ENCODE measurements at places on chromosomes 12 and 14.
A peak's percentile ranks its signal among the peaks of the same experiment; 100 is the strongest.

- no peak for DNase-seq
These were observed 33.5 kb downstream of the MAP1LC3B2 start for GRCh38 chr12:116592731-116593130.

DNA sequence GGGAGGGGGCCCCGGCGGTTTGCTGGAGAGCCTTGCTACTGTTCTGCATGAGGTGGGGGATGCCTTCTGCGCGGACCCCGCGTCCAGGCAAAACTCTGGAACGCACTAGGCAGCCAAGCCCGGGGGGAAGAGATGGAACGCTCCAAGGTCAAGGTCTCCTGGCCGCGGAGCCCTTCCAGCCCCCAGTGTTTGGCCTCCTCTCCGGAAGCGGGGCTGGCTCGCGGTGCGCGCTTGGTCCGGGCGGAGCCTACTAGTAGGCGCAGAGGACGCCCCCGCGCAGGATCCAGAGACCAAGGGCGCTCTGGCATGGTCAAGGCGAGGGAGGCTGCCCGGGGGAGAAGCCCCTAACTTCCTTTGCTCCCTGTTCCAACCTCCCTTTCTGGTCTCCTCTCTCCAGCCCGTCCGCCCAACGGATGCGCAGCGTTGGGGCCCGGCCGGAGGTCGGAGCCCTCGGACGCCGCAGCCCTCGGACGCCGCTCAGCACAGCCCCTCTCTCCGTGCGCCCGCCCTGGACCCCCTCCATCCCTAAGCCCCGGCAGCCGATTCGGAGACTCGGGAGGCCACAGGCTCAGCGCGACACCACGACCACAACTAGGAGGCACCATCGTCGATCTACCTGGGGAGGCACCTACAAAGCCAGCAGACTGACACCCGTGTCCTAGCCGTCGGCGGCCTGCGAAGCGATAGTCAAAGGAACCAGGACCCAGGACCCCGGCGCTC, 669 bp upstream of the KCNK13 start:
- DNase-seq: no peak

DNA sequence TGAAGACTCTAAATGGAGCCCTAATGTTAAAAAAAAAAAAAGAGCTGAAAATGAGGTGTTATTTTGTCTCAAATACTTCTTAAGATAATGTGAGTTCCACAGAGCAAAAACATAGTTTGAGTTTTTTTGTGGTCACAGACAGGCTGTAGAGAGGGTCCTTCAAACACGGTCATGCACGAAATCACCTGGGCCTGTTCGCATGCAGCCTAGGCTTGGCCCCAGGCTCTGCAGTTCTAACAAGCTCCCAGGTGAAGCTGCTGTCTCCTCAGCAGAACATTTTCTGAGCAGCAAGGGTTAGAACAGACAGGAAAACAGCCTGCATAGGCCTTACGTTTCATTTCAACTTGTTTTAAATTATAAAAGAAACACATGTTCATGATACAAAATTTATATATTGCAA, 65.4 kb upstream of the TBPL2 start:
- no peak for DNase-seq

- no peak for DNase-seq
These were observed 11.5 kb upstream of the PRKAG1 start for GRCh38 chr12:49030119-49030518.

- no peak for DNase-seq
These were observed 26.9 kb downstream of the ZFC3H1 start for GRCh38 chr12:71636704-71637115.

GRCh38 chr12:53938326-53939140, at the start of gene HOXC13:
TSS of gene HOXC13 (plus strand) at chr12:53938831. CDS start at chr12:53938907, 76 bp downstream.
- DNase-seq: peak; percentile 10

DNA sequence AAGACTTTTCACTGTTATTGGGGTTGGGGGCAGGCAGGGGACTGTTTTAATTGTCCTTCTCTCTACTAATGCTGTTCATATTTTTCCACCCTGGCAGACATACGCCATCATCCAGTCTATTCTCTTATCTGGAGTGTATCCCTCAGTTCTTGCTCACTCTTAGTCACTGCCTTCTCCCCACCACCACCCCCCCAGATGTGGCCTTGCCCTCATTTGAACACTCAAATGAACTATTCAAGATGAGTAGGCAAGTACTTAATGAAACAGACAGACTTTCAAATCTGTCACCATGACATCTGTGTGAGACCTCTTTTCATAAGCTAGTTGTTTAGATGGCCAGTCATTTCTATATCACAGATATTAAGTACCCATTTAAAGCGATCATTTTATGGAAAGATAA, 10.1 kb downstream of the NUDT4 start:
- peak; percentile 70 for DNase-seq

DNA sequence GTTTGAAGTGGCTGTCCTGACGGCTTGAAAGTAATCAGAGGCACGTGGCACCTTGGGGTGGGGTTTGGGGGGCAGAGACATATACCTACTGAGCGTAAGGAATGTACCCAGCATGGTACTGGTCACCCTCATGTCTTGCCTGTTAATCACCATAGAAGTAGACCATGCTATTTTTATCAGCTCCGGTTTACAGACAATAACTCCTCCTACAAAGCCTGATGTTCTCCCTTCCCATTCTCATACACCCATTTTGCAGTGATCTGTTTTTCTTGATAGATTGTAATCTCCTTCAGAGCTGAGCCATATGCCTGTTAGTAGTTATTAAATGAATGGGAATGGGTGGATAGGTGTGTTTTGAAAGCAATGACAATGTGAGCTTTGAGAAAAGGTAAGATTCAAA, 10.5 kb downstream of the EVL start:
- DNase-seq: no peak

DNA sequence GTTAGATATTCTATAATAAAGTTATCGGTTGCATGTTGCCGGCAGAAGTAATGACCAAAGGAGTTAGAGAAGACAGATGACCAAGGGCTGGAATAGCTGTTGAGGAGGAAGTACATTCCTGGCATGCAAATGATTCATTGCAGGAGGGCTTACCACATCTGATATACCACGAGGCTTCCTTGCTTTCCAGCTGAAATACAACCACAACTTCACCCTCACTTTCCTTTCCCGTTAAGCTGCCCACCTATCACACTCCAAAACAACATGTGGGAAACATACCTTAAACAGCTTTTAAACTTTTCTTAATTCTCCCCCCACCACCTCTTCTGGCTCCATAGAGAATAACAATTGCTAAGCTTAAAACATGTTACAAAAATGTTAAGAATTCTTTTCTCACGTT, 594.1 kb downstream of the NRXN3 start:
- no peak for DNase-seq

GRCh38 chr12:29743801-29744200, 39.9 kb downstream of the TMTC1 start:
- DNase-seq: no peak

- DNase-seq: no peak
These were observed 104.7 kb upstream of the IFNG-AS1 start for GRCh38 chr12:67884596-67884995.

- DNase-seq: no peak
These were observed 220.1 kb upstream of the C14orf180 start for GRCh38 chr14:104359301-104359968.

- no peak for DNase-seq
These were observed 46.7 kb downstream of the BHLHE41 start for GRCh38 chr12:26077915-26078702.

- DNase-seq: no peak
These were observed 8.3 kb downstream of the ANHX start for GRCh38 chr12:133227281-133227852.

GRCh38 chr12:78671295-78671694, 193.3 kb upstream of the SYT1 start:
- no peak for DNase-seq

- no peak for DNase-seq
These were observed 93.8 kb downstream of the TMEM30B start for GRCh38 chr14:61187196-61187905.

- no peak for DNase-seq
These were observed 1415.2 kb downstream of the AACS start for GRCh38 chr12:126480451-126480850.

- no peak for DNase-seq
These were observed 36.4 kb upstream of the FBRSL1 start for GRCh38 chr12:132453361-132454192.

- DNase-seq: no peak
These were observed 5.7 kb downstream of the ARPC3 start for GRCh38 chr12:110444455-110444854.

DNA sequence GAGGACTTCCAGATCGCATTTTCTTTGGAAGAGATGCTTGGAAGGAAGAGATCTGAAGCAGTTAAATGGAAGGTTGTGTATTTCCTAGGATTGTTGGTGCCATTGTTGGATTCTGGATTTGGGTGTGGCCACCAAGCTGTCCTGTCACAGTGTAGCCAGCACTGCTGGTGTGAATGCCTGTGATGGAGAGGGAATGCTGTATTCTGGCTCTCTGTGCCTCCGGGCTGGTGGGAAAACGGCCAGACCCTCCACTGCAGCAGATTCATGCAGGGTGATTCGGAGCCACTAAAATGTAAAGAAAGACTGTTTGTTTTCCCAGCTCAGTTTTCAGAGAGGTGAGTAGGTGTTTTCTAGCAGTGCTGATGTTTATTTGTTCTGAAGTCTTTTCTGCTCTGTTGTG, 30.7 kb upstream of the MANSC4 start:
- no peak for DNase-seq

- DNase-seq: no peak
These were observed 541.6 kb downstream of the TMEM121 start for GRCh38 chr14:106067935-106068334.

GRCh38 chr12:32159925-32160324, 53.3 kb downstream of the BICD1 start:
- no peak for DNase-seq

DNA sequence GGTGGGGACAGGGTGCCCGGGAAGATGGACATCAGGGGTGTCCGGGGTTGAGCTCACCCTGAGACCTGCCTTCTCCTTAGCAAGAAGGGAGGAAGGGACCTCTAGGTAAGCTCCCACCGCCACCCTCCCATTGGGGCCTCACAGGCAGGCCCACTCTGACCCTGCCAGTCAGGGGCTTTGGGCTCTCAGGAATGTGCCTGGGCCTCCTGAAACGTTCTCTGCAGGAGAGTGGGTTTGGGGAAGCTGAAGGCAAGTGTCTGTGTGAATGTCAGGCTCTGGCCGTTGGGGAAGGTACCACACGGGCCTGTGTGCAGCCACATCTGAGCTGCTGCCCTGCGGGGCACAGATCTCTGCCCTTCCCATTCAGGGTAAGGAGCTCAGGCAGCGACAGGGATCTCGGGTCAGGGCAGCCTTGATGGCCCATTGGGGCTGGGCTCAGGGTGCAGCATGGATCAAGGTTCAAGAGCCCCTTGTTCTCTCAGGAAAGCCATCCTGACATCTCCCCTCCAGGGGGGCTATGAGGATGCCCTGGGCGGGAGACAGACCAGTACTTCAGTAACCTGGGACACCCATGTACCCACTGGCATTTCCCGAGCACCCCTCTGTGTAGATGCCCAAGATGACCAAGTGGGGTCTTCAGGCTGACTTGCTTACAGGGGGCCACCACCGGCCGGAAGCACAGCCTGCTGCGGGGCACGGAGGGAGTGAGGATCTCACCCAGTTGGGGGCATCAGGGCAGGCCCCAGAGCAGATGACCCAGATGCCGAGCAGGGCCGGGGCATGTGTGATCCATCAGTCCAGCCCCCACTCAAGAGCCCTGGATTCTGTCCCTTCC, 29.7 kb downstream of the FAM222A start:
- no peak for DNase-seq

DNA sequence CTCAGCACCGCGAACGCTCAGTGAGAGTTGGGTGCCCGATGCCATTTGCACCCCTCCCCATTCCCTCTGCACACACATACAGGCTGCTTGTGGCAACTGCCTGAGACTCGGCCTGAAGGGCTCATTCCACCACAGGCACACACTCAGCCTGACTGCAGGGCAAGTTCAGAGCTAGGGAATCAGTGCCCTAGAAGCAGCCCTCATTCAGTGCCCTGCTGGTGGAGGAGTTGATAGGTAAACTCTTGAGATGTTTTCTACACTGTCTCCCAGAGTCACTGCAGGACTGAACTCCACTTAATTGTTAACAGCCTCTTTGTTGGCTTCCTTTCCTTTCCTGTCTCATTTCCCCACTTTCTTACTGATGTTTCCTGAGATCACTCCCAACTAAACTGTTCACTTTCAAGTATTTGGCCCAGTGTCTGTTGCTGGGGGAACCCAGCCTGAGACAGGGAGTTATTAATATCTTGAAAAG, 16.9 kb downstream of the PPP1R36 start:
- no peak for DNase-seq

DNA sequence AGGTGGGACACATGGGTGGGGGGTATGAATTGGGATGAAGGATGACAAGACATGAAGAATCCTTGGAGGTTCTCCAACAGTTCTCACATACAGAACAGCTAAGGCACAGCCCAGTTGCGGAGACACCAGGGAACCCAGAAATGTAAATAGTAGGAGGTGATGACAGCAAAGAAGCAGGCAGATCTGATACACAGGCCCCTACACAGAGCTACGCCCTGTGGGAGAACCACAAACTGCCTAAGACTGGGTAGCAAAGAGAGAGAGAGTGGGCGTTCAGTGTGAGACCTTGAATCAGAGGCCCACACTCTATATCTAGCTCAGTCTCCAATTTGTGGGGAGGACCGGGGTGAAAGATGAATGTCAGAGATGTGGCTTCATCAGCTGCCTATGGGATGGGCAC, 9.5 kb upstream of the NUMB start:
- peak; percentile 62 for DNase-seq

DNA sequence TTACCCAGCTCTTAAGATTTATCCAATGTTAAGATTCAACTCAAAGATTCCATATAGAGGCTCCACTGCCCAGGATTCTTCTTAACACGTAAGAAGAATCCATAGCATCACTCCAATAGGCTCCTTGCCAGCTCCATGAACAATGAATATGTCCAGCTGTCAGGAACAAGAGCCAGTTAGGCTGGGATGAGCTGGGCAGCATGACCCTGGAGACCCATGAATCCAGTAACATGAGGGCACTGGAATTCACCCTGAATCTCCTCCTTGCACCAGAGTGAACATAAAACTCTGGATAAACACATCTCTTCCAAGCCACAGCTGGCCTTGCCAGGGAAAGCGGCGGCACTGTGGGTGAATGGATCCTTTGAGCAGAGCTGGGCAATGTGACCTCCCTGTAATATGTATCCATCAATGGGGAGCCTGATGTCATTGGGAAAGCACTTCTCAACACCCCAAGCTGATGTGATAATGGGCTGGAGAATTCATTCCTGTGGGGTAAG, 24.4 kb upstream of the TC2N start:
- DNase-seq: no peak

- DNase-seq: no peak
These were observed 2.4 kb upstream of the CFAP54 start for GRCh38 chr12:96486751-96487613.

GRCh38 chr12:79535751-79536150, 155.0 kb downstream of the PAWR start:
- DNase-seq: no peak

DNA sequence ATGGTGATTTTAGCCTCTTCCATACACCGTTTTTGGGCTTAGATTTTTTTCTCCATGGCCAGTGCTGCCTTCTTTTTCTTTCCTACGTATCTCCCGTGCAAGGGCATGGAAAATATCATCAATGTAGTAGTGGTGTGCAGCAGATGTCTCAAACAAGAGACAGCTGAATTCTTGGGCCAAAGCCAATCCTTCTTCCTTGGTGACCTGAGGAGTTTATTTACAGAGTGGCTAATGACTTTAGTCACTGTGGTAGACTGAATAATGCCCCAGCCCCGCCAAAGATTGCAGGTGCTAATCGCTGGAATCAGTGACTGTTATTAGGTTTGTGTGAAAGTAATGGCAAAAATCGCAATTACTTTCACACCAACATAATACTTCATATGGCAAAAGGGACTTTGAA, 235.5 kb upstream of the NOS1 start:
- DNase-seq: no peak

All from activated naive CD4-positive, alpha-beta T cell treated with Interleukin-2 at 50 U/mL for 16 hours (primary cell).